ENCODE measurements at places on chromosomes 1 and 21. TPM values are rescaled to one million over a fixed set of nuclear protein-coding genes. Genes with fewer than 3 reads are reported as not detected.

DNA sequence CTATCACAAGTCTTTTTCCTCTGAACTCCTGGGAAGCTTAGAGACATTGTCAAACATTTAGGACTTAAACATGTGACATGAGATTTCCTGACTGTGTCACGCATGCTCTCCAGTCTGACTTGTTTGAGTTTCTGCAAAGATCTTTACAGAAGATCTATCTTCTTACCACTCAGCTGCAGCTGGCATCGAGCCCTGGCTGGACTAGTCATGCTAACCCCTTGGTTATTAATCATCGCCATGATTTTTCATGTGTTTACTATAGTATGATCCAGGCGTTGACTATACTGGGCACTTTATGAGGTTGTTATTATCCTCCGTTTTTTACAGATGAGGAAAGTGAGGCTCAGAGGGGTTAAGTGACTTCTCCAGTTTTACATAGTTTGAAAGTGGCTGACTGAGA lies 18.1 kb upstream of the IRF2BP2 start:
- peaks cover 16% of the 10 kb centered on the region for H3K4me1 ChIP-seq
- no peaks in the 10 kb centered on the region for H3K27me3 ChIP-seq
- no peak for DNase-seq
- no peak overlapping the region for H3K27ac ChIP-seq
- no peak overlapping the region for H3K4me3 ChIP-seq

DNA sequence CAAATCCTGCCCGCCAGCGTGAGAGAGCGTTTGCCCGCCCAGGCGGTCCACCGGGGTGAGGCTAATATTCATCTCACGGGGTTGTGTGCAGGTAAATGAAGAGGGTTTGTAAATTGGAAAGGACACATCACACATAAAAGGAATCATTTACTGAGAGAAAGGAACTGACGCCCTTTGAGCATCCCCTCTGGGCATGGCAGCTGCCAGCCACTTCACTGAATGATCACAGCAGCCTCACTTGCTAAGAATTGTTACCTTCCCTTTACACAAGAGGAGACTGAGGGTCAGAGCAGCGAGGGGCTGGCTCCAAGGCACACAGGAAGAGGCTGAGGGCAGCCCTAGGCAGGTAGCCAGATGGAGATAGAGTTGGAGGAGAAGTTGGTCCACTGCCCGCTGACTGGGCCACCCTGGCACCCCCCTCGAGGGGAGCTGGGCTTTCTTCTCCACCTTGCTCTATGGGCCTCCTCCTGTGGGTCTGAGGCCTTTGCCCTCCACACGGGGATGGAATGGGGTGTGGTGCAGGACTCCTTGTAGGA lies 96.0 kb downstream of the FOXD2 start:
- no peaks in the 10 kb centered on the region for H3K27me3 ChIP-seq
- peak overlapping the region; percentile 1 for H3K27ac ChIP-seq
- H3K36me3 ChIP-seq = no peaks in the 10 kb centered on the region
- peak overlapping the region; percentile 48 for H3K4me3 ChIP-seq
- H3K4me1 ChIP-seq = peaks cover 26% of the 10 kb centered on the region
- no peak for DNase-seq

C4BPB gene
- total RNA-seq = 6.6 TPM

- peaks cover 7% of the 10 kb centered on the region for H3K4me1 ChIP-seq
- no peak overlapping the region for H3K27ac ChIP-seq
- DNase-seq = no peak
- H3K4me3 ChIP-seq = no peak overlapping the region
Observed at GRCh38 chr1:216535059-216535458, 111.8 kb upstream of the USH2A start.

DNA sequence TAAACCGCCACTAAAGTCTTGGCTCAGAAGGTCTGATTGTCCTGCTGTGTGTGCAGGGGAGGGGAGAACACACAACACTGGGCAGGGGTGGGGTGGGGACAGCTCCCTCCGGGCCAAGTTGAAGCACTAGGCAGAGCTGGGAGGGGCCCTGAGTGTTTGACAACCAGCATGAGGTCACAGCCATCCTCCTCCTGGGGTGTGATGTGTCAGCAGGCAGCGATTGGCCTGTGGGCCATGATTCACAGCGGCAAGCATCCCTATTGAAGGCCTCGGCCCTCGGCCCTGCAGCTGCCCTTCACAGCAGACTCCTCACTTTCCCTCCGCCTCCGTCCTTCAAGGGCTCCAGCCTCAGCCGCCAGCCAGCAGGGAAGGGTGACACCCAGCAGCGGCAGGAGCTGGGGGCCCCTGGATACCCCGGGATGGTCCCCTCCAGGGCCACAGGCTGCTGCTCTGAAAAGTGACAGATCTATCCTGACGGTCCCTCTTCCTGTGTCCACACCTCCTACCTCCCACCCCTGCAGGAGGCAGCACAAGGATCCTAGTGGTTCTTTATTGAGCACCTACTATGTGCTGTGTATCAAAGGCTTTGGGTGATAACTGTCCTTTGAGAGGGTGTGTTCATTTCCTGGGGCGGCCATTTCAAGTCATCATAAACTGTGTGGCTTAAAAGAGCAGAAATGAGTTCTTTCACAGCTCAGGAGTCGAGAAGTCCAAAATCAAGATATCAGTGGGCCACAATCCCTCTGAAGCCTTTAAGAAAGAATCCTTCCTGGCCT lies 66.0 kb upstream of the SLC25A33 start:
- H3K27ac ChIP-seq = no peak overlapping the region
- no peak overlapping the region for H3K4me3 ChIP-seq
- H3K36me3 ChIP-seq = no peaks in the 10 kb centered on the region
- H3K27me3 ChIP-seq = peaks cover 9% of the 10 kb centered on the region
- no peaks in the 10 kb centered on the region for H3K4me1 ChIP-seq
- no peak for DNase-seq

- H3K27me3 ChIP-seq = peaks cover 25% of the 10 kb centered on the region
- no peaks in the 10 kb centered on the region for H3K4me1 ChIP-seq
- no peak overlapping the region for H3K4me3 ChIP-seq
- no peaks in the 10 kb centered on the region for H3K36me3 ChIP-seq
- no peak for DNase-seq
Observed at GRCh38 chr1:29835874-29836273, 599.6 kb downstream of the PTPRU start.

DNA sequence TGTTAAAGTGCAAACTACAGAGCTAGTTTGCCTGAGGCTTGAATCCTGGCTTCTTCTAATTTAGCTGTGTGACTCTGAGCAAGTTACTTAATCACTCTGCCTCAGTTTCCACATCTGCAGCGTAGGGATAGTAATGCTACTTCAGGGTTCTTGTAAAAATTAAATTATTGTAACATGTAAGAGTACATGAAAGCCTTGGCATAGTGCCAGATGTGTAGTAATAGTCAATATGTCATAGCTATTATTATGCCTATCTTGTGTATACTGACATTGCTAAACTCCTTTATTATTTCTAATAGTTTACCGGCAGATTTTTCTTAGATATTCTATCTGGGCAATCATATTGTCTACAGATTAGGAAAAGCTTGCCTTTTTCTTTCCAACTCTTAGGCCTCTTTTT lies 6.8 kb upstream of the TADA1 start:
- peaks cover 7% of the 10 kb centered on the region for H3K4me1 ChIP-seq
- no peaks in the 10 kb centered on the region for H3K36me3 ChIP-seq
- H3K27ac ChIP-seq = no peak overlapping the region
- peaks cover 17% of the 10 kb centered on the region for H3K27me3 ChIP-seq

NEGR1 gene
- 21.4 TPM for total RNA-seq

DNA sequence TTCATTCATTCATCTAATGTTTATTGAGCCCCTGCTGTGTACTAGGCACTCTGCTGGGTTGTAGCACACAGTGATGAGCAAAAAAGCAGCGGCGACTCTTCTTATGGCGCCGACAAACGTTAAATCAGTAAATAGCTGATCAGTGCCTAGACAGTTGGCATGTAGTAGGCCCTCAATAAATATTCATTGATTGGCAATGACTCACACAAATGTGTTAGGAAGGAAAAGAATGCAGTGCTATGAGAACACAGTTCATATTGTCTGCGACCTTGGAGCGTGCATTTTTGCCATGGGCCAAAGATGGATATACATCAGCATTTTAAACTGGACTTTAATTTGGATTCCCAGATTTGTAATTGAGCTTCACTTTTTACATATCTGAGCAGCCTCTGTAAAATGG lies 52.0 kb downstream of the PRDM2 start:
- no peak overlapping the region for H3K27ac ChIP-seq
- H3K27me3 ChIP-seq = no peaks in the 10 kb centered on the region
- H3K4me1 ChIP-seq = peaks cover 37% of the 10 kb centered on the region
- no peaks in the 10 kb centered on the region for H3K36me3 ChIP-seq
- no peak overlapping the region for H3K4me3 ChIP-seq

DNA sequence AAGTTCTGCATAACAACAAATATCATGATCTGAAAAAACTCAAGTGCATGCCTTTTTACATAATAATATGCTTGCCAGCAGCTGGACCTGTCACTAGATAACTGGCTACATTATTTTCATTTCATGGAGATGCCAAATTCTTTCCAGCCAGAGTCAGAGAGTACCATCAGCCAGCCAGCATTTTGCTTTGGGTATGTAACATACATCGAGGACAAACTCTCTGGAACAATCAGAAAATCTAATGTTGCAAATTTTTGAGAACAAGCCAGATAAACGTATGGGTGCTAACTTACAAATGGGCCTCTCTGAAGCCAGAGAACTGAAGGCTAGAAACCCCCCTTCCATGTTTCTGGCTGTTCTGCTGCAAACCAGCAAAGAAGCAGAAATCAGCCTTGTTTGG lies 76.3 kb upstream of the BACE2 start:
- no peak overlapping the region for H3K4me3 ChIP-seq
- H3K4me1 ChIP-seq = no peaks in the 10 kb centered on the region
- no peaks in the 10 kb centered on the region for H3K36me3 ChIP-seq
- H3K27ac ChIP-seq = no peak overlapping the region

DNA sequence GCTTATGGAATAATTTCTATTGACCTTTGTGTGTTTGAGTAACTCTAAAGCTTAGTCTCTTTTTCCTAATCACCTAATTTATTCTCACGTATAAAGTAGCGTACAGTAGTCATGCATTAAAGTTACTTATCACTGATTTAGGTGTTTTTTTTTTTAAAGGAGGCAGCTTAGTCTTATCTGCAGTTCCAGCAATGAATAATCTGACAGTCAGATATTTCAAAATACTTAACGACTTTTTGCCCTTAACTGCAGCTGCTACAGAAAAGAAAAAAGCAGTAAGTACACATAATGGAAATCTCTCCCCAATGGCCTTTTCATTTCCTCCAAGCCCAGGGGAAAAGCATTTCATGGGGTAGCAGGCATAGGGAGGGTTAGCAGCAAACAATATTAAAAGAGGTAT lies 54.6 kb downstream of the SLC35F3 start:
- no peaks in the 10 kb centered on the region for H3K27me3 ChIP-seq
- H3K4me3 ChIP-seq = no peak overlapping the region
- DNase-seq = no peak
- H3K4me1 ChIP-seq = no peaks in the 10 kb centered on the region
- H3K27ac ChIP-seq = no peak overlapping the region

DNA sequence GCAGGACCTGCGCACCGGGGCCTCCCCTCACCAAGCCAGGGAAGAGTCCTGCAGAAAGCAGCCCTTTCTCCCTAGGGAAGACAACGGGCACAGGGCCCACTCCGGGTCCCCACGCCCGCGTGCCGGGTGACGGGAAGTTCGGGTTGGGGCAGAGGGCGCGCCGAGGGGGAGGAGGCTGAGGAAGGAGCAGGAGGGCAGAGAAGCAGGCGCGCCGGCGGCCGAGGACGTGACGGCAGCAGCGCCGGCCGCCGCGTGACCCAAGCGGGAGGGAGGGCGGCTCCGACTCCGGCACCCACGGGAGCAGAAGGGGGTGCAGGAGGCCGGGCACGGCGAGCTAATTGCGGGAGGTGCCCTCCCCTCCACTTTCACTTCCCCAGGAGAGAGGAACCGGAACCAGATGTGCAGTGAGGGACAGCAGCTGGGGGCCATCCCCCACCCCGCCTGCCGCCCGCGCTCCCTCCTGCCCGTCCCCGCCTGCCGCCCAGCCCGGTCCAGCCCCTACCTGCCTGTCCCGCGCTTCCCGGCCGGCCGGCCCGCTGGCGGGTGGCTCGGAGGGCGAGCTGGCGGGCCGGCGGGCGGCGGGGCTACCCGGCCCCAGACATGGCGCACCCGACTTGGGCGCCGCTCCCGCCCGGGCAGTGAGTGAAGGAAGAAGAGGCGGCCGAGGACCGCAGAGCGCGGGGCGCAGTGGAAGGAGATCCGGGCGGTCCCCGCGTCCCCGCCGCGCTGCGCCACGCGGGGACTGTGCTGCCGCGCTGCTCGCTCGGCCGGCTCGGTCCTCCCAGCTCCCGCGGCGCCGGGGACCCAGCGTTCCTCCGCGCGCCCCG lies 510 bp downstream of the DENND4B start:
- H3K36me3 ChIP-seq = peaks cover 58% of the 10 kb centered on the region
- peak overlapping the region; percentile 95 for H3K27ac ChIP-seq
- DNase-seq = peak; percentile 97
- H3K4me1 ChIP-seq = peaks cover 23% of the 10 kb centered on the region
- H3K27me3 ChIP-seq = no peaks in the 10 kb centered on the region
- H3K4me3 ChIP-seq = peak overlapping the region; percentile 78

HES3 gene
- total RNA-seq = not detected

IL22RA1 gene
- total RNA-seq = 0.87 TPM

ECE1 gene
- total RNA-seq = 108 TPM

CD48 gene
- total RNA-seq = 21.5 TPM

DNA sequence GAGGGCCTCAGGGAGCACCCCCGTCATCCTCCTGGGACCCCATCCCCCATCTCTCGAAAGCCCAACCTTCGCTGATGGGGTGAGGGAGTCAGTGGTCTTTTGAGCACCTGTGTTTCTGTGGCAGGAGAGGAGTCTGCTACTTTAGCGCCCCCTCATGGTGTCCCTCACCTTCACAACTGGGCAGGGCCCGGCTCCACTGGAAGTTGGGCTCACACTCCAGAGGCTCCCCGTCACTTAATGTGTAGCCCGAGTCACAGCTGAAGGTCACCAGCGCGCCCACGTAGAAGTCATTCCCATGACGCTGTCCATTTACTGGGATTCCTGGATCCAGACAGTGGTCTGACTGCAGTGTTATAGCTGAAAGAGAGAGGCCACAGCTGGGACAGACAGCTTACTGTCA lies 139.5 kb upstream of the HMGB4 start:
- no peaks in the 10 kb centered on the region for H3K36me3 ChIP-seq
- H3K4me1 ChIP-seq = no peaks in the 10 kb centered on the region
- H3K27ac ChIP-seq = no peak overlapping the region

GRCh38 chr1:153944005-153944826 lies 2.3 kb downstream of the DENND4B start:
- no peaks in the 10 kb centered on the region for H3K27me3 ChIP-seq
- H3K4me1 ChIP-seq = peaks cover 23% of the 10 kb centered on the region
- peak overlapping the region; percentile 95 for H3K27ac ChIP-seq

GPN2 gene
- total RNA-seq = 24.6 TPM

GRCh38 chr1:197393105-197393504 lies 125.1 kb downstream of the CRB1 start:
- no peaks in the 10 kb centered on the region for H3K36me3 ChIP-seq
- H3K4me3 ChIP-seq = no peak overlapping the region
- H3K4me1 ChIP-seq = no peaks in the 10 kb centered on the region
- H3K27ac ChIP-seq = no peak overlapping the region
- no peaks in the 10 kb centered on the region for H3K27me3 ChIP-seq
- no peak for DNase-seq

GRCh38 chr1:197736685-197737084 lies 38.6 kb downstream of the DENND1B start:
- H3K36me3 ChIP-seq = no peaks in the 10 kb centered on the region
- no peak overlapping the region for H3K27ac ChIP-seq
- no peaks in the 10 kb centered on the region for H3K4me1 ChIP-seq
- no peak for DNase-seq
- no peak overlapping the region for H3K4me3 ChIP-seq

Data from upper lobe of right lung (tissue), 1 donor.